Vagina (tissue), 2 donors: ENCODE measurements at places on chromosomes 4 and X.

GRCh38 chr4:177761692-177762091 is 319.5 kb upstream of the AGA start:
- no peak for DNase-seq

- no peak for DNase-seq
Measured at GRCh38 chrX:41870719-41871151, 52.6 kb downstream of the CASK start.

DNA sequence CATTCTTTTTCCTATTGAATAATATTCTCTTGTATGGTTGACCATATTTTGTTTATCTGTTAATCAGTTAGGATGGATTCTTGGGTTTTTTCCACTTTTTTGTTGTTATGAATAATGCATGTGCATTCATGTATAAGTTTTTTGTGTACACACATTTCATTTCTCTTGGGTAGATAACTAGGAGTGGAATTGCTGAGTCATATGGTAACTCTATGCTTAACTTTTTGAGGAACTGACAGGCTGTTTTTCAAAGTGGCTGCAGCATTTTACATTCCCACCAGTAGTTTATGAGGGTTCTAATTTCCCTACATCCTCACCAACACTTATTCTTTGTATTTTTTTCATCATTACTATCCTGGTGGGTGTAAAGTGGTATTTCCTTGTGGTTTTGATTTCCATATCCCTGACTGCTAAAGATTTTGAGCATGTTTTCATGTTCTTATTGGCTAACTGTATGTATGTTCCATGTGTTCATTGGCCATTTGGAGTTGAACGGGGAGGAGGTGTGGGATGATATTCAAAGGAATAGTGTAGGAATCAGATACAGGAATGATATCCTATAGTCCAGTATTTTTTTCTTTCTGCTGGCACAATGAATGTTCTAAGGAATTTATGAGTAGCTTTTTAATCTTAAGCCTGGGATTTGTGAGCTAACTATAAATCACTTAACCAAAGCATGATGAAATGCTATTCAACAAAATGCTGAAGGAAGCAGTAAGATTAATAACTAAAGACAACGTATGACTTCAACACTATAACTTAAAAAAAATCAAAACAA is 114.3 kb downstream of the AMELX start:
- no peak for DNase-seq

- DNase-seq: no peak
Measured at GRCh38 chrX:104195489-104196084, 29.3 kb downstream of the FAM199X start.

DNA sequence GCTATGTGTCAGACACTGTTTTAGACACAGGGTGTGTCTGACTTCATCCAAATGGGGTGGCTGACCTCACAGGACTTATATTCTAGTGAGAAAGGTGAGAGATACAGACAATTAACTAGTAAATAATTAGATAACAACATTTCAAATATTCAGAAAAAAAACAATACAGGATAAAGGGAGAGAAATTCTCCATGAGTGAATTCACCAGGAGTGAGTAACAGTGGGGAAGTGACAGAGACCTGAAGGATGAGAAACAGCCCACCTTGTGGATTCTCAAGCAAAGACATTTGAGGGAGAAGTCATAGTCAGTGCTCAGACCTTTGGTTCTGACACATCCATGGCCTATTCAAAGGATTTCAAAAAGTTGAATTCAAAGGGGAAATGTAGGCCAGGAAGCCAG is 627.9 kb downstream of the IQCM start:
- DNase-seq: no peak

GRCh38 chr4:148376151-148376550 is 66.1 kb downstream of the NR3C2 start:
- DNase-seq: no peak

- DNase-seq: no peak
Measured at GRCh38 chrX:2320580-2321327, 180.0 kb downstream of the DHRSX start.

DNA sequence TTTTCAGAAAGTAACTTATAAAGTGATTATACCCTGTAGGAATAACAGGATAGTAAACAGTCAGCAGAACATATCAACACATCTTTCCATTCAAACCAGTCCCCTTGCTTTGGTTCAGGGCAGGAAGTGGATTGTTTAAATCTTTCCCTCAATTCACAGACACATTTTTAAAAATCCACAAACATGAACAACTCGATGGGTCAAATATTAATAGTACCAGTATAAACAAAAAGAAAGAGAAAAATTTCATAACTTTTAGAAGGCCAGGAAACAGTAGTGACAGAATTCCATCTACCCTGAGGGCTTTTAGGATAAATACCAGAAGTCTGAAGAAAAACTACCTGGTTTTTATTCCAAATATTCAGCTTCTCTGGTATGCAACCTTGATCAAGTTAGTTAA is 1072.8 kb upstream of the PABPC4L start:
- DNase-seq: no peak

GRCh38 chr4:99847362-99847976 is 30.8 kb downstream of the DAPP1 start:
- DNase-seq: no peak

- no peak for DNase-seq
Measured at GRCh38 chrX:40061871-40062524, 35.8 kb downstream of the BCOR start.

- no peak for DNase-seq
Measured at GRCh38 chr4:184097241-184097605, 120.5 kb downstream of the ENPP6 start.

- no peak for DNase-seq
Measured at GRCh38 chr4:10158333-10158942, 41.8 kb upstream of the WDR1 start.
